ENCODE measurements at places on chromosomes 2 and 18. TPM values are rescaled to one million over a fixed set of nuclear protein-coding genes. Genes with fewer than 3 reads are reported as not detected.

DNA sequence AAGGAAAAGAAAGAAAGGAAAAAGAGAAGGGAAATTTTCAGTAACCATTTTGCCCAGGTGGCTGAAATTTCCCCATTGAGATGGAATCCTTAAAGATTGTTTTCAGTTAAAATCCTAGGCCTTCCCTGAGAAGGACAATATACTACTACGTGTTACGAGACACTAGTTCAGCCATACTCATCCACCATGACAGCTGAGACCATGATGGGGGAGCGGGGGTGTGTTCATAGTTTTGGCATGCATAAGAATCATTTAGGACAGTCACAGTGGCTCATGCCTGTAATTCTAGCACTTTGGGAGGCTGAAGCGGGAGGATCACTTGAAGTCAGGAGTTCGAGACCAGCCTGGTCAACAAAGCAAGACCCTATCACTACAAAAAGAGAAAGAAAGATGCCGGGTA, 28.0 kb downstream of the PLA2R1 start:
- peak; percentile 57 for DNase-seq

STARD6 gene
- not detected for total RNA-seq

DNA sequence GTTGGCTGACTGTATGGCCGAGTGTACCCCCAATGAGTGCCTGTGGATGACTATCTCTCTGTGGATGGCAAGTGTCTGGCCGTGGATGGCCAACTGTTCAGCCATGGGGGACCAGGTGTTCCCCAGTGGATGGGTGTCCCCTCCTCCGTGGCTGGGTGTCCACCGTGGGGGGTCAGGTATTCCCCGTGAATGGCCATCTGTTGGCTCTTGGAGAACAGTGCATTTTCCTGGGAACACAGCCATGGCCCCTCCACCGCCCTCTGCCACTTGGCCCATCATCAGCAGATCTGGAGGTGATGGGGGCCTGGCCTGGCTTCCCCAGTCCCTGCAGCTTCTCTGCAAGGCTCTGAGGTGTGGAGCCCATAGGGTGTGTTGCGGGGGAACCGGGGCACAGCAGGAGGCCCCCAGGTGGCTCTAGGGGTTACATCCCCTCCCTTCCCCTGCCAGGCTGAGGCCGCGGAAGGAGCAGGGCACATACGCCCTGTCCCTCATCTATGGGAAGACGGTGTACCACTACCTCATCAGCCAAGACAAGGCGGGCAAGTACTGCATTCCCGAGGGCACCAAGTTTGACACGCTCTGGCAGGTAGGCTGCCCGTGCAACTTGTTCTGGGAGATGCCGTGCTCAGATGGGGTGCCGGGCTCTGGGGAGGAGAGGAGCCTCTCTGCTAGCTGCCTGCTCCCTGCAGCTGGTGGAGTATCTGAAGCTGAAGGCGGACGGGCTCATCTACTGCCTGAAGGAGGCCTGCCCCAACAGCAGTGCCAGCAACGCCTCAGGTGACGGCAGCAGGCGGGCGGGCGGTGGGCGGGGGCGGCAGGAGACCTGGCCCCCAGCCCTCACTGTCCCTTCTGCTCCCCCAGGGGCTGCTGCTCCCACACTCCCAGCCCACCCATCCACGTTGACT, 19.3 kb downstream of the ZAP70 start:
- no peak for DNase-seq

GRCh38 chr2:239322416-239323086, 78.3 kb downstream of the HDAC4 start:
- DNase-seq = peak; percentile 87

- no peak for DNase-seq
These were observed 44.0 kb upstream of the PDCL3 start for GRCh38 chr2:100518801-100519200.

GRCh38 chr2:216235462-216235861, 126.3 kb downstream of the XRCC5 start:
- DNase-seq = no peak

DNA sequence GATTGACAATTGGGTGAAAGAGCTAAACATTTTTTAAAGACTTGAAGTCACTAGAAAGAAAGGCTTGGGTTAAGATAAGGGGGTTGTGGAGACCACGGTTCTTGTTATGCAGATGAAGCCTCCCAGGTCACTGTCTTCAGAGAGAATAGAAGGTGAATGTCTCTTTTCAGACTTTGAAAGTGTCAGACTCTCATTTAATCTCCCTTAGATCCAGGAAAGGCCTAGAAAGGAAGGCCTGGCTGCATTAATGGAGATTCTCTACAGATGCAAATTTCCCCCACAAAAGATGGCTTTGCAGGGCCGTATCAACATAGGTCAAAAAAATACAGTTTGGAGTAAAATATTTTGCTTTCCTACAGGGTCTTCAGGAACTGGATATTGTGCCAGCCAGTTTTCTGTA, 193.9 kb downstream of the RTP5 start:
- no peak for DNase-seq

- DNase-seq = no peak
These were observed 1.9 kb upstream of the NABP1 start for GRCh38 chr2:191675807-191676721.

GRCh38 chr2:3430172-3430571, 50.7 kb downstream of the TRAPPC12 start:
- DNase-seq = no peak

LTBP1 gene
- total RNA-seq = 79.2 TPM

POMC gene
- total RNA-seq = not detected

- DNase-seq = no peak
These were observed 39.6 kb downstream of the ZFP36L2 start for GRCh38 chr2:43186679-43187374.

GRCh38 chr18:38312532-38312931, 746.9 kb upstream of the CELF4 start:
- no peak for DNase-seq

EMILIN1 gene
- 11.0 TPM for total RNA-seq

SLC9A4 gene
- total RNA-seq = 0.06 TPM

- DNase-seq = peak; percentile 34
These were observed 995.2 kb upstream of the CDH2 start for GRCh38 chr18:29171892-29172755.

DNA sequence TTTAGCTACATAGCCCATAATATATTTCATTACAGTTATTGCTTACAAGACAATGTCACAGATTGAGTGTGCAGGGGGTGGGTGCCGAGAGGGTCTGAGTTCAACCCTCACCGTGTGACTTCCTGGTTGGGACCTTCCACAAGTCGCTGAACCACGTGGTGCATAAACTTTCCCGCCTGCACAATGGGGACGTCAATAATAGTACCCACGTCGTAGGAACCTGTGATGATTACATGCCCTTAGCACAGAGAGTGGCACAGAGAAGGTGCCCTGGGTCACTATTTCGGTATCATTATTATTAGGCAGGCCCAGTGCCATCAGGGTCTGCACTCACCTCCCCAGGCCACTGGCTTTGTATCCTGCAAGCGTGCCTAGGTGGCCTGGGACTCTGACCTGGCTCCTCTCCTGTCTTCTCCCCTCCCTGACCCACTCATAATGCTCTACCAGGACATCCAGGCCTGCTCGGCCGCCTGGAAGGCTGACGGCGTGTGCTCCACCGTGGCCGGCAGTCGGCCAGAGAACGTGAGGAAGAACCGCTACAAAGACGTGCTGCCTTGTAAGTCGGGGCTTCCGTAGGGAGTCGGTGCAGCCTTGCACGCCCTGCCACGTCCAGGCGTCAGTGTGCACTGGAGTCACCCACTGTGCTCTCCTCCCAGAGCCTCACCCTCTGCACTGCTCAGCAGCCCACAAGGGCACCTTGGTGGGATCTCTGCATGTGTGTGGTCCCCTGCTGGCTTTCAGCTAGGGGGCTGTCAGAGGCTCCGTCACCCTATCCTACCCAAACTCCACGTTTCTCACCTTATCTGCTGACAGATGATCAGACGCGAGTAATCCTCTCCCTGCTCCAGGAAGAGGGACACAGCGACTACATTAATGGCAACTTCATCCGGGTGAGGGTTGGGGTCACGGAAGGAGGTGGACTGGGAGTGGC, 2.8 kb downstream of the PTPN18 start:
- no peak for DNase-seq

GALR1 gene
- not detected for total RNA-seq

COLEC12 gene
- total RNA-seq = 0.32 TPM

ARHGAP15 gene
- total RNA-seq = 0.11 TPM

DNA sequence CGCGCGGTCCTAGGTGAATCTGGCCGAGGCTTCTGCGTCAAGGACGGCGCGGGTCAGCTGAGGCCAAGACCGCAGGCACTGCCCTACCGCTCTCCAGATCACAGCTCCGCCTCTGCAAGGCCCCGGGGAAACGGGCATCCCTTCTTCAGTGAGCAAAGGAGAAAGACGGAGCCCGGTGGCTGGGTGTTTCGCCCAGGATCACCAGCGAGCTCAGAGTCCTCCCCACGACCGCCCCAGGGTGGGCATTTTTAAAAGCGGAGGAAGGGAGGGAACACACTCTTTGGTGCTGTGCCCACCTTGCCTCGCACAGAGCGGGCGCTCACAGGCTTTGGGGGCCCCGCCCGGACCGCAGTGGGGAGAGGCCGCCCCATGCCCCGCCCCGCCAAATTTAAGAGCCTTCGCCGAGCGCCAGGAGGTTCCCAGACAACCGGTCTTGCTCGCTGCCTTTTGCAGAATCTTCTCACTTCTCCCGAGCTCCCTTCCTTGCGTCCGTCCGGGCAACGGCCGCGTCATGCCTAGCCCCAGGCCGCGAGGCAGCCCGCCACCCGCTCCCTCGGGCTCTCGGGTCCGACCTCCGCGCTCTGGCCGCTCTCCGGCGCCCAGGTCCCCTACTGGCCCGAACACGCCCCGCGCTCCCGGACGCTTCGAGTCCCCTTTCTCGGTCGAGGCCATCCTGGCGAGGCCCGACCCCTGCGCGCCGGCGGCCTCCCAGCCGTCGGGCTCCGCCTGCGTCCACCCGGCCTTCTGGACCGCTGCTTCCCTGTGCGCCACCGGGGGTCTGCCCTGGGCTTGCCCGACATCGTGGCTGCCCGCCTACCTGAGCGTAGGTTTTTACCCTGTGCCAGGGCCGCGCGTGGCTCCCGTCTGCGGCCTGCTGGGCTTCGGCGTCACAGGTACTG, at the start of gene NOTO:
Gene NOTO, plus strand, starts transcription at position 419 of the 899 bp plus-strand sequence. Its CDS starts 93 bp downstream, at position 512.
- DNase-seq = no peak

DNA sequence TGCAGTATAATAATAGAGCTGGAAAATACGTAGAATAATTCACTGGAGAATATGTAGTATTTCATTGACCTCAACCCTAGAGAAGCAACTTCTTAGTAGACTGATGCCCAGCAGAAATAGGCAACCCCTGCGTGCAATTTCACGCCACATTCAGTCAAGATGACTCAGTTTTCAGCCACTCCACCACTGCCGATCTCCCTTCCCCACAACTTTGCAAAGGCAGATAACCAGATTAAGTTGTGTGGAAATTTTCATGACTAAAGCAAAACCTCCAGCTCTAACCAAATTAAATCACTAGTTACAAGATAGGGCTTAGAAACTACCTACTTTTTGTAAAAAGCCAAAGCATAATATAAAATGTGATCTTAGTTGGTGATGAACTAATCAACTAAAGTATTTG, 63.3 kb upstream of the STK17B start:
- peak; percentile 87 for DNase-seq

TMEM200C gene
- total RNA-seq = not detected

CSRNP3 gene
- 1.4 TPM for total RNA-seq

GRCh38 chr2:65664931-65665330, 232.5 kb upstream of the SPRED2 start:
- no peak for DNase-seq

MTLN gene
- 107 TPM for total RNA-seq

RAD51AP2 gene
- under 0.01 TPM for total RNA-seq

GRCh38 chr2:195319112-195319460, 337.9 kb upstream of the SLC39A10 start:
- peak; percentile 75 for DNase-seq

GRCh38 chr2:36770542-36771287, 74.2 kb downstream of the VIT start:
- peak; percentile 46 for DNase-seq

GRCh38 chr2:11827547-11827946, 81.1 kb downstream of the LPIN1 start:
- DNase-seq = no peak

ALPI gene
- total RNA-seq = not detected

LYG2 gene
- total RNA-seq = not detected

- no peak for DNase-seq
These were observed 22.1 kb upstream of the CRIM1 start for GRCh38 chr2:36333350-36334012.
